ENCODE measurements at places on chromosomes 7 and 10.

GRCh38 chr10:23505797-23506465 lies 67.1 kb downstream of the OTUD1 start:
- no peak for DNase-seq

GRCh38 chr10:78178940-78179339 lies 145.3 kb downstream of the RPS24 start:
- DNase-seq: no peak

GRCh38 chr7:2929321-2930201 lies 85.5 kb upstream of the GNA12 start:
- DNase-seq: no peak

DNA sequence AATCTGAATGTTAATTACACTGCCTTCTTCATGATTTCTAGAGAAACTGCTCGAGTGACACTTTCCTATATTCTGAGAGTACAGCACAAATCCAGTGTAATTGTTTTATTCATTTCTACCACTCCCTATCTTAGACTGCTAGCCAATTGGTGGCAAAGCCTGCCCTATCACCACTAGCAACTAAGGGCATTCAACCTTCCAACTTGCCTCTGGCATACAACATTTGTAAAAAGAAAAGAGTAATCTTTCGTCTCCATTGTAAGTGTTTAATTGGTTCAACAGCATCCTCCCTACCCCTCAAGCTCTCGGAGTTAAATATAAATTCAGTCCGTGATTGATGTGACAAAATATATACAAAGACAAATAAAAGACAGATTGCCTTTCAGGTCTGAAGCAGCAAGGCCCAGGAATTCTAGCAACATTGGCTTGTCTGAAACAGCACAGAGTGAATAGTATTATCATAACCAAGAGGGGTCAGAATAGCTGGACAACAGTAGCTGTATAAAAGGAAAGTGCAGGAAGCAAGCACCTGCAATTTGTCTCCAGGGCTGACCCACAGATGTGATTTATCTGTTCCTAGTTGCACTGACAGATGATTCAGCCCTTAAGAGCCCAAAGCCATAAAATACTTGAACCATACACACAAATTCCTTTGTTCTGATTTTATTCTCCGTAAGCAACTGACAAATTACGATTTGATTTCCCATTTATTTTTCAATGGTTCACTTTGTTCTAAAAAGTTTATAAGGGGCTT lies 47.6 kb upstream of the ANKRD1 start:
- DNase-seq: no peak

DNA sequence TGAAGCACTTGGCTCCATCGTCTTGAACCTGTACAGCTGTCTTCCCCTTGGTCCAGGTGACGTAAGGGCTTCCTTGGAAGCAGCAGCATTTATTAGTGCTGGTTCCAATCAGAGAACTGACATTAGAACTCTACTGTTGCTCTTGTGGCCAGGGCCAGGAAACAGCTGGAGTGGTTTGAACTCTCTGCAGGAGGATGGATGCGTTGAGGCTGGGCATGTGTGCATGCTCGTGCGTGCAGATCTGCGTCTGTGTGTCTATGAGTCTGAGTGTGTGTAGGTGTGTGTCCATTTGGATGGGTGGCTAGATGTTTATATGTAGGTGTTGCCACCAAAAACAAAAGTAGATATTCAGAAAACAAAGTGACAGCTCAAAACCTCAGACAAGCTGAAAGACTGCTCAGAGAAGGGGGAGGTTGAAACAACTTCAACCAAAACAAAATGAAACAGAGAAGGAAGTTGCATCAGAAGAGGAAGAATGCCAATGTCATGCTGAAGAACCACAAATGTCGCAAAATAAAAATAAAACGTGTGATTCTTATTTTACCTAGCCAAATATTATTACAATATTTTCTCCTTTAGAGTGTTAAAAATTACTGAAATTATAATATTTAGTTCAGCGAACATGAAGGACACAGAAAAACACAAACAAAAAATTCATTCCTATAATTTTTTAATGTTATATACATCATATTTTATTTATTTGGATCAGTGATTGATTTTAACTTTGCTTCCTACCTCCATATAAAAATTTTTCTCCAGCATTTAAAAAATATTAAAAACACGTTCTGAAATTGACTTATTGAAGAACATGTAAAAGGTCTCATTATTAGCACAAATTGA lies 96.1 kb upstream of the MKLN1 start:
- DNase-seq: peak; percentile 80

- DNase-seq: no peak
Measured at GRCh38 chr10:20601941-20602461, 295.1 kb downstream of the NEBL start.

DNA sequence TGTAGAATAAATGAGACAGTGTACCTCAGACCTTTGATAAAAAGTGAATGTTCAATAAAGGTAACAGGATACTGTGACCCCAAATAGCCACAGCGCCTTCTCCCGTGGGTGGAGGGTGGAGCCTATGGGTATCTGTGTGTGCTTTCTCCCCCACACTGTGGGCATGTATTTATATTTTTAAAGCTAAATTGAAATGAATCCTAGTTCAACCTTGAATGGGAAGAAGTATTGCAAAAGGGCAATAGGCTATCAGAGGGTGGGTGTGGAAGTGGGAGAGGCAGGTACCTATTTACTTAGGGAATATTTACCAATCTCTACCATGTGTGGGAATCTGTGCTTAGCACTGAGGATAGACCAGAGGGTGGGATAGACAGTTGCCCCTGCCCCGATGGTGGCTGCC lies 68.9 kb downstream of the PFKFB3 start:
- no peak for DNase-seq

All from activated naive CD4-positive, alpha-beta T cell treated with anti-CD3 and anti-CD28 coated beads for 36 hours (primary cell).